ENCODE measurements at places on chromosomes 1 and 21.
A peak's percentile ranks its signal among the peaks of the same experiment; 100 is the strongest.

DNA sequence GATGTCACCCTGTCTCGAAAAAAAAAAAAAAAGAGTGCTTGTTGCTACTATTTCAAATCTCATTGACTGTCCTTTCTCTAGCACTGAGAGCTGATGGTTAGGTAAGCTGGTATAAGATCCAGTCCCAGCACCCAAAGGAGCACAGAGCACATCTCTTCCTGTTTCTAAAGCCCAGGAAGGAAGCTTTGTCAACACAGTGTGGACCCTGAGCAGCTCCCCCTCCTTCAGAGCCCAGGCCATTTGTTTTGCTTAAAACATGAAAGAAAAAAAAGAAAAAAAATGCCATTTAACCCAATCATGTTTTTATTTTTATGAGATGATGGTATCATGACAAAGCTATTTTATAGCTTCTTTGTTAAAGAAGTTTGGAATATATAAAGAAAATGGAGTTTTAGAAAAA lies 184.1 kb upstream of the DUSP10 start:
- DNase-seq: no peak

- no peak for DNase-seq
These were observed 15.3 kb upstream of the COX20 start for GRCh38 chr1:244820131-244820530.

GRCh38 chr21:34673006-34673405 lies 4.2 kb downstream of the CLIC6 start:
- no peak for DNase-seq

GRCh38 chr1:93988634-93989350 lies 79.6 kb upstream of the GCLM start:
- no peak for DNase-seq

- DNase-seq: peak; percentile 87
These were observed 146.0 kb upstream of the KIAA0040 start for GRCh38 chr1:175338387-175339135.

- no peak for DNase-seq
These were observed 2.7 kb upstream of the F5 start for GRCh38 chr1:169588785-169589485.

DNA sequence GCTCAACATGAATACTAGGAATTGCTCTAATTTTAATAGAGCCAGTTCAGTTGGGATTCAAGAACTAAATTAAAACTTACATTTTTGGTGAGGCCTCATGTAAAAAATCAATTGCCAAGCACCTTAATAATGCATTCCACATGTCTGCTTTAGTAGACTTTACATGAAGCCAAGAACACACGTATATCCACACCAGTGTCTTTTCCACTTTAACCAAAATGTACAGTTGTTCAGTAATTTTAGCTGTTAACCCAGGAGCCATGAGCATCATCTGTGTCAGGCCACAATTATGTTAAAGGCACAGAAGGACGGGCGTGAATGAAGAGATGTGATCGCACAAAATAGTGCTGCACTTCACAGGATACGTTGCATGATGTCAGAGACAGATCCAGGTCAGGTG lies 136.7 kb downstream of the TLR5 start:
- DNase-seq: no peak

GRCh38 chr1:15719381-15720120 lies 16.5 kb upstream of the SLC25A34 start:
- DNase-seq: no peak

GRCh38 chr1:53838654-53838974 lies 518 bp upstream of the NDC1 start:
- DNase-seq: no peak

DNA sequence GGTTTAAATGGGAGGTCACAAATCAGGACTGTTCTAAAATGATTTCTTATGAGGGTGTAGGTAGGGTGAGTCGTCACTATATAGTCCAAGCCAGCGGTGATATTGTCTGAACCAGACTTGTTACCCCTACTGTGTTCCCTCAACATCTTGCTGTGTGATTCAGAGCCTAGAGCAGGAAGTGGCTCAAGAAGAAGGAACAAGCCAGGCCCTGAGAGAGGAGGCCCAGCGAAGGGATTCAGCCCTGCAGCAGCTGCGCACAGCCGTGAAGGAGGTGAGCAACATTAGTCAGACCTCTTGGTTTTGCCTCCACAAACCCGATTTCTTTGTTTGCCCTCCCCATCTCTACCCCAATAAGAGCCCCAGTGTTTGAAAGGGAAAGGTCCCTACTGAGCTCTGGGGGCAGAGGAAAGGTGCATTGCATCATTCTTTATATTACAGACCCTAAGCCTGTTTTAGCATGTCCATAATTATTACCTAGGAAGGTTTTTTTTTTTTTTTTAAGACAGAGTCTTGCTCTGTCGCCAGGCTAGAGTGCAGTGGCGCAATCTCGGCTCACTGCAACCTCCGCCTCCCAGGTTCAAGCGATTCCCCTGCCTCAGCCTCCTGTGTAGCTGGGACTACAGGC lies 5.0 kb upstream of the SH3BGRL3 start:
- DNase-seq: no peak

- no peak for DNase-seq
These were observed 61.1 kb upstream of the ANGPTL1 start for GRCh38 chr1:178931858-178932551.

DNA sequence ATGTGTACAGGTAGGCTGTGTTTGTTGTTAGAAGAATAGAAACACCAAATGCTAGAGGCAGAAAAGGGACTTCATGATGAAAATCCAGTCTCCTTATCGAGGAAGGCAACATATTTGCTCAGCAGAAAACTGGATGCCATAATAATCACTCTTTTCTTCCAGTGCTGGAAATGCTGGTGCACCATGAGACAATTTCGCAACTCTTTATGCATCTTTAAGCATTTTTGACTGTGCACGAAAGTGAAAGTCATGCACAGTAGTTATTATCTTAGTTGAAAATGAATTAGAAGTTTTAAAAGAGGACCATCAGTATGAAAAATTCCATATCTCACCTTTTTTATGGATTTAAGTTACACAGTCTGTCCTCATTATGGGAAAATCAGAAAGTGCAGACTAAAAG lies 29.1 kb downstream of the SMYD2 start:
- DNase-seq: no peak

DNA sequence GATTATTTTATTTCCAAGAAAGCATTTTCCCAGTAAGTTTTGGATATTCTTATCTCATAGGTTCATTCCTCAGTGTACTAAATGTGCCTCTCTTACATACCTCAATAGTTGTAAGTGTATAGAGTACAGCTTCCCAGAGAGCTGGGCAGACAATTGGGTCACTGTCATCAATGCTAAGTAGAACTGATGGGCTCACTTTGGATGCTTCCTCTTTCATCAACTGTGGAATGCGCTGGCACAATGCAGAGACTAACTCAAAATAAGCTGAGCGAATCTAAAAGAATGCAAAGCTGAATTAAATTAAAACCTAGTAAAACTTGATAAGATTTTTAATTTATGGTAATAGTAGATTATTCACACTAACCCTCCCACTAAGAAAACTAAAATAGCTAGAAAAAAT lies 21.5 kb downstream of the LTN1 start:
- DNase-seq: peak; percentile 16

DNA sequence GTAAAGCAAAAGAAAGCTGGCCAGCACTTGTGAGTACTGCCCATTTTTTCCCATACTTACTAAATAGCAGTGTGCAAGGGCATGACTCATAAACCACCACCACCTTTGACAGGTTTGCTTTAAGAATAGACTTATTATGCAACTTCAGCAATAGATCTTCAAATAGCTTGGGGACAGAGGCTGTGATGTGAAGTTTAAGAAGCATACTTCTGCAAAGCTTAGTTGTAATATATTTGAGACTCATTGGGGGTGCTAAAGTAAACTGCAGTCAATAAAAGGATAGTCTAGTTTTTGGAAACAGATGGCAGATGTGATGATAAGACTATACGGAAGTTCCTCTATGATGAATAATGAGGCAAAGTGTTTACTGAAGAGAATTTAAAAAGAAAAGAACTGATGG lies 210.0 kb downstream of the PLA2G4A start:
- DNase-seq: no peak

DNA sequence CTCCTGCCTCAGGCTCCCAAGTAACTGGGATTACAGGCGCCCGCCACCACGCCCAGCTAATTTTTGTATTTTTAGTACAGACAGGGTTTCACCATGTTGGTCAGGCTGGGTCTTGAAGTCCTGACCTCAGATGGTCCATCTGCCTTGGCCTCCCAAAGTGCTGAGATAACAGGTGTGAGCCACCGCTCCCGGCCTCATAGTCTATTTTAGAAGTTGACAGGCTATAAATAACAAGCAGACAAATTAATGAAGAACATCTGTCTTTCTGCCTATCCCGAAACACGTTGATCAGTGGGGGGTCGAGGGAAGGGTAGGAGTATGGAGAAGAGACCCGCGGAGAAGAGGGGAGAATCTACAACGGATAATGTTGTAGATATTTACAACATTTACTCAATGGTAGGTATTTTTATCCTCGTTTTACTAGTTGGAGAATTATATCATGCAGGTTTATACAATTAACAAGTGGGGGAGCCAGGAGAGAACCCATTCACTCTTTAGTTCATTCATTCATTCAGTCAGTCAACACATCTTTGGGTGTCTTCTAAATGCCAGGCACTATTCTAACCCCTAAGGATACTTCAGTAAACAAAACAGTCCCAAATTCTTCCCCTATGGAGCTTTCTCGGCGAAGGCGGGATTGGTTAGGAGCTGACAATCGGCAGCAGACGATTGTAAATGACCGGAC lies 497 bp upstream of the IFNAR2 start:
- DNase-seq: peak; percentile 15

GRCh38 chr1:210117681-210118170 lies 114.9 kb upstream of the SERTAD4 start:
- DNase-seq: no peak

- DNase-seq: no peak
These were observed 20.6 kb downstream of the IPO9 start for GRCh38 chr1:201849372-201850052.

- DNase-seq: no peak
These were observed 146.1 kb upstream of the FGGY start for GRCh38 chr1:59150577-59151386.

DNA sequence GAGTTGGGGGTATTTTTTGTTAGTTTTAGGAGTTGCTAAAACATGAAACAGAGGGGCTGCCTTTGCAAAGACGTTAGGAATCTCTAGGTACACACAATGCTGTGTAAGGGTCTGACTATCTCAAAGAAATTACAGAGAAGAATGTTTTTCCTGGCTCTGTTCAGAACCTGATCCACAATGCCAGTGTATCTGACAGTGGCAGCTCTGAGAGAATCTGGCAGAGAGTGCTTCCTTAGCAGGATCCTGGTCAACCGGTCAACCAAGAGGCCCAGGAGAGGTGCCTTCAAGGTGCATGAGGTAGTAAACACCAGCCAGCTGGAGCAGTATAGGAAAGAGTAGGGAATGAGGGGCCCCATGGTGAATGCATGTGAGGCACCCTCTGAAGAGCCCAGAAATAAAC lies 40.9 kb upstream of the RGS1 start:
- DNase-seq: no peak

Measured in GM23338 (cell line).